ENCODE measurements at places on chromosomes 1 and 21. TPM values are rescaled to one million over a fixed set of nuclear protein-coding genes. Genes with fewer than 3 reads are reported as not detected.

GRCh38 chr1:44135886-44136285 lies 5.5 kb downstream of the KLF18 start:
- no peak for DNase-seq

GRCh38 chr1:98059620-98060019 lies 138.8 kb upstream of the DPYD start:
- no peak for DNase-seq

- DNase-seq: no peak
Measured at GRCh38 chr1:213658457-213658856, 329.3 kb upstream of the PROX1 start.

DNA sequence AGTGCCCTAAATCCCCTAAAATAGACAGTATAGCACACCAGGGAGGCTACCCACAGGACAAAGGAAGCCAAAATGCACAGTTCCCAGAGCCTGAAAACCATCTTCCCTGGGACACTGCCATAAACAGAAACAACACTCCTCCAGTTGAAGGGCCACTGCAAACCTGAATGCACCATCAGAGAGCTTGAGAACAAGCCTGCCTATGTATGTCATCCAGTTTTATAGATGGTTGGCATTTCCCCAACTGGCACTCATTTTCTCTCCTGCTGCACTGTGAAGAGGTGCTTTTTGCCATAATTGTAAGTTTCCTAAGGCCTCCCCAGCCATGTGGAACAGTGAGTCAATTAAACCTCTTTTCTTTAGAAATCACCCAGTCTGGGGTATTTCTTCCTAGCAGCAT lies 169.0 kb downstream of the AGBL4 start:
- DNase-seq: no peak

DNA sequence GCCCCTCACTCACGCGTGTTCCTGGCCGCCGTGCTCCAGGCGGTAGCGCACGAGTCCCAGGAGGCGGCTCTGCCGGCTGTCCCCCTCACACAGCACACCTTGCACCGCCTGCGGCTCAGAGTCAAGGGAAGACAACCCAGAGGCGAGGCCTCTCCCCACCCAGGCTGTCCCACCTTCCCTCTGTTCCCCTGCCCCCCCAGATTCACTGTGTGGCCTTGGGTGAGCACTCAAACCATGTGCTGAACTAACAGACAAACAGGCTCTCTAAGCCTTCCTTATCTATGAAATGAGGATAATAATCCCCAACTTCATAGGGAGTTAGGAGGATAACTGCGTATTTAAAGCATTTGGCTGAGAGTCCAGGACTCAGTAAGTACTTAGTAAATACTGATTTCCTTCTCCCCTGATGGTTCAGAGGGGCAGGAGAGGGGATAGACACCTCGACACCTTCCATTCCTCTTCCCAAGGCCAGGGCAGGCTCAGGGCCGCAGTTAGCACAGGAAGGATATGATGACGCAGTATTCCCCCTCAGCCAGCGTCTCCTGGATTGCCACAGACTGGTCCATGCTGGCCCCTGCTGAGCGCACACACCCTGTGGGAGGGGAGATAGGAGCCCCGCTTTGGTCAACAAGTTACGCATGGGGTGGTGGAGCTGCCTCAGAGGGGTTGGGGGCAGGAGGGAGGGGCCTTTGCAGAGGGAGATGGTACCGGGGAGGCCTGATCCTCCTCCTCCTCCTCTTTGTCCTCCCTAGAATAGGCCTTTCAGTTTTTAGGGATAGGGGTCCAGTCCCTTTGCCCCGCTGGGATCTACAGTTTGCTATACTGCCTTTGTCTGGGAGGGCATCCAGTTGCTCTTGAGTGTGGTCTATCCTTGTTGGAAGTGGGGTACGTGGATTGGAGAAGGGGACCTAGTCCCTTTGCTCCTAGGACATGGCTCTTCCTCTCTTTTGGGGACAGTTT lies 830 bp downstream of the INPP5B start:
- DNase-seq: peak; percentile 97

DNA sequence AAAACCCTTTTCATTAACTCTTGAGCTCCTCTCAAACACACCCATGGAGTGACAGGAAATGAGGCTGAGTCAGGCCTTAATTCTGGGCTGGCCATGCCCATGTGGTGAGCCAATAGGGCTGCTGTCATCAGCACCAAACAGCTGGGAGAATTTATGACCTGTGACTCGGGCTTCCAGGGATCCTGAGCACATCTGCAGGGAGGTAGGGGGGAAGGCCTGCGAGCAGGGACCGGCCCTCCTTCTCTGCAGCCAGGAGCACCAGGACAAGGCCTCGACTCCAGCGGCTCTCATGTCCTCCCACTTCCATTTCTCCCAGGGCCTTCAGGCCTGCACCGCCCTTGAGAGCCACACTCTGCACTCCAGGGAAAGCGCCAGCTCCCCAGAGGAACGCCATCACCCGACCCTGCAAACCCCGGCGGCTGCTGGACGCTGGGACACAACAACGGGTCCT lies 14.6 kb downstream of the RIPK4 start:
- peak; percentile 56 for DNase-seq

TNFRSF4 gene
- 0.65 TPM for total RNA-seq

IFNGR2 gene
- 10.6 TPM for total RNA-seq

IVL gene
- total RNA-seq: not detected

CD1B gene
- not detected for total RNA-seq

CFHR2 gene
- total RNA-seq: not detected
